Caki2 (cell line): ENCODE measurements at places on chromosomes 11 and 22.

DNA sequence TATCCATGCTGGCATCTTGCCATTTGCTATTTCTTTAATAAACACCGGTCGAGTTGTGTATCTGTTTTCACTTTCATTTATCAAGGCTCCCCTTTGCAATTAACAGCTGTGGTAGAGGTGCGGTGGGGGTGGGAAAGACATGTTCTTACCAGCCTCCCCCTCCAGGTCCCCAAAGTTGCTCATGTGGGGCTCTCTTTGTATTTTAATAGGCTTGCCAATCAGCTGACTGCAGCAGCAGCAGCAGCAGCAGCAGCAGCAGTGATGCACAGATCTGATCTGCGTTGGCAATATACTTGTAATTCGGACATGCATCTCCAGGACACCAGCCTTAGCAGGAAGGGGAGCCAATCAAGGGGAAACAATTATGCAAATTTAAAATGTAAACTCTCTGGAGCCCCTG lies 40.3 kb upstream of the E2F8 start:
- DNase-seq: no peak

- no peak for DNase-seq
Measured at GRCh38 chr22:46672731-46673130, 52.5 kb downstream of the GRAMD4 start.

DNA sequence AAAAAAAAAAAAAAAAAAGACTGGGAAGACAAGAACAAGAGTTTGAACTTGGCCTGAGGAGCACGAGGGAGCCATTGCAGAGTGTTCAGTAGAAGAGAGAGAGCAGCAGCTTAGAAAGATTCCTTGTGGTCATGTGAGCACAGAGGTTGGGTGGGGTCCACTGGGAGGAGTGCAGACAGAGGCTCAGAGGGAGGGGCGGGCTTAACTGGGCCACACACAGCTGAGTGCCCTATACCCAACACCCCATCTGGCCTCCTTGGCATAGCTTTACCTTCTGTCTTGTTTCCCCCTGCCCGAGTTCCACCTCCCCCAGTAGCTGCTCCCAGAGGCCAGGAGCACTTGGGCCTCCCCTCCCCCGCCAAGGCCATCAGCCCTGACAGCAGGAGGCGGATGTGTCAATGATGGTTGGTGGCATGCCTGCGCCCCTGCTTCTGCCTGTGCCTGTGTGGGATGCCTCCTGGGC lies 12.1 kb downstream of the C11orf86 start:
- DNase-seq: no peak

DNA sequence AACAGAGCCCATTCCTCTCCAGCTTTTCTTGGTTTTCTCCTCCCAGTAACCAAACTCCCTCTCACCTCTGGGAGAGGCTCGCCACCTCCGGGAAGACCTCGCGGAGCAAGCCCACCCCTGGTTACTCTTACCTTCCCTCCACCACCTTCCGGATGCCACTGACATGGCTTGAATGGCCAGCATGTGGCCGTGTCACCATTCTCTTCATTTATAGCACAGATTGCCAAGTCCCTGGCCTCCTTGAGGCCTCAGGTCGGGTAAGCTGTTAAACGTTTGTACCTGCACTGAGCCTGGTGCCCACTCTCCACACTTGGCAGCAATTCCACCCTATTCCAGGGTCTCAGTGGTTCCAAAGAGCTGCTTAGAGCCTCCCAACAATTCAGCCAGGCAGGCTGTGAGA lies 8.0 kb upstream of the FXYD2 start:
- no peak for DNase-seq

DNA sequence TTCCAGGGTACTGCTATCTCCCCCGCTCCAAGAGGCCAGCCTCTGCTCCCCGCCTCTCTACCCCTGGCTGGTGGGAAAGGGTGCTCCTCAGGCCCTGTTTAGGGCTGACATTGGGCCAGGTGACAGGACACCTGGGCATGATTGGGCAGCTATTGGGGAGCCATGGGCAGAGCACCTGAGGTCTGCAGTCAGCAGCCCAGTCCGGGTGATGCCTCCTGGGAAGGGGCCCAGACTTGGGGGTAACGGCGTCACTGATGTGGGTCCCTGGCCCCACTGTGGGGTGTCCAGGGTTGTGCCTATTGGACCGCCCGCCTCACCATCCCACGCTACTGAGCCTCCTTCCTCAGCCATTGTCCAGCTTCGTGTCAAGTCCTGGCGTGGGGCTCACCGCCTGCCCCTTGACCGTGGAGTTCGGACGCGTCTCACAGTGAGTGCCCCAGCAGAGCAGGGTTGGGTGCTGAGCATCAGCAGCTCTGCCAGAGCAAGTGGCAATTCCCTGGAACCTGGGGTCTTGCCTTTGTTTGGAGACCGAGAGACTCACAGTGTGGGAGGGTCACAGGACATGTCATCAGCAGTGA lies 2.8 kb upstream of the GATD1 start:
- no peak for DNase-seq

DNA sequence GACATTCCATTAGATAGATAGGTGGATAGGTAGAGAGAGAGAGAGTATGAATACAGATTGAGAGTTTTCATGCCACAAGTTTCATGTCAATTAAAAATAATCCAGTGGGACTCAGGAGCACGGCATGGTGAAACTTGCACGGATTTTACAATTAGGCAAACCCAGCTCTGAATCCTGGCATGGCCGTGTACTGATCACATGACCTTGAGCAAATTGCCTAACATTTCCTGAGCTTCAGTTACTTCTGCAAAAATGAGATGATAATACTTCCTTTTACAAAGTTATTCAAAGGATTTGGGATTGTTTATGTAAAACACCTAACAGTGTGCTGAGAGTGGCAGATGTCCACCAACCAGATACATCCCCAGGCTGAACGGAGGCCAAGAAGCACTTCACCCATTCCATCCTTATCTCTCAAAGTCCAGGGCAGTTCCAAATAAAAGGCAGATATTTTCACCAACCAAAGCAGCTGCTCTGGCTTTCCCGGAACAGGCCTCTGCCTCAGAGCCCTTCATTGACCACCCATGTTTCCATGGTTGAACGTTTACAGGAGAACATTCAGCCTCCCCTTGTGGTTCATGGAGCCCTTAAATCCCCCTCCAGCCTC lies 17.9 kb downstream of the APLNR start:
- DNase-seq: no peak

GRCh38 chr11:46397526-46397925 lies 6.0 kb upstream of the CHRM4 start:
- no peak for DNase-seq

GRCh38 chr11:128824191-128825049 lies 42.7 kb downstream of the KCNJ1 start:
- no peak for DNase-seq

GRCh38 chr22:19167106-19167869 lies 11.2 kb downstream of the SLC25A1 start:
- DNase-seq: no peak

- no peak for DNase-seq
Measured at GRCh38 chr22:36415415-36416168, 27.8 kb upstream of the MYH9 start.

DNA sequence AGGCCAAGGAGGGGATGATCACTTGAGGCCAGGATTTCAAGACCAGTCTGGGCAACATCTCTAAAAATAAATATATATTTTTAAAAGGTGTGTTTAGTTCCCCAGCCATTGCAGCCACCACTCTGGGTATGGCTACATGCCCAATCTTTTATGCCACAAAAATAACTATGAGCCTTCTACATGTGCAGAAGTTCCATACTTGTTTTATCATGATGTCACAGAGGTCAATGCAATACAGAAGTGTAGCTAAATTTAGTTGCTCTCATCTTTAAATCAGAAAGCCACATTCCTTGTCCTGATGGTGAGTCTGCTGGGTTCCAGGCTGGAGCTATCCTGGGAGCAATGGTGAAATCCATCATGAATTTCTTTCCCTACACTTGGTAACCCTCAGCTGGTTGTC lies 436.3 kb downstream of the DYNC2H1 start:
- no peak for DNase-seq

- no peak for DNase-seq
Measured at GRCh38 chr11:86575208-86575855, 97.1 kb downstream of the ME3 start.

- no peak for DNase-seq
Measured at GRCh38 chr11:125274309-125274708, 109.8 kb downstream of the PKNOX2 start.

- no peak for DNase-seq
Measured at GRCh38 chr11:3155216-3155615, 9.9 kb downstream of the OSBPL5 start.

- DNase-seq: no peak
Measured at GRCh38 chr11:117795638-117796455, 1.2 kb downstream of the DSCAML1 start.

DNA sequence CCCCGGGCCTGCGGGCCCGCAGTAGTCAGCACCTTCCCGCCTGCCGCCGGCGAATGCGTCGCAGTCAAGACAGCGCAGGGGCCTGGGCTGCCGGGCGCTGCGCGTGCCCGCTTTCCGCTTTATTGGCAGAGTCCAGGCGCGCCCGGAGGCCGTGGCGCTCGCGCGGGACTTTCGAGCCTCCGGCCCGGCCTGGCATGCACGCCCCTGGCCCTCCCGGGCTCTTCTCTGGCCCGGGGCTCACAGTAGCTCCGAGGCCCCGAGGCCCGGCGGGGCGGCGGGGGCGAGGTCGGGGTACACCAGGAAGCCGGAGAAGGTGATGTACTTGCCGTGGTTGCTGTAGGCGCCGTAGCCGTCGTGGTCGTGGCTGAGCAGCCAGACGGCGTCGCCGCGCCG lies 3.1 kb downstream of the FAM180B start:
- DNase-seq: no peak

GRCh38 chr22:28810821-28811491 lies 10.6 kb upstream of the XBP1 start:
- no peak for DNase-seq

DNA sequence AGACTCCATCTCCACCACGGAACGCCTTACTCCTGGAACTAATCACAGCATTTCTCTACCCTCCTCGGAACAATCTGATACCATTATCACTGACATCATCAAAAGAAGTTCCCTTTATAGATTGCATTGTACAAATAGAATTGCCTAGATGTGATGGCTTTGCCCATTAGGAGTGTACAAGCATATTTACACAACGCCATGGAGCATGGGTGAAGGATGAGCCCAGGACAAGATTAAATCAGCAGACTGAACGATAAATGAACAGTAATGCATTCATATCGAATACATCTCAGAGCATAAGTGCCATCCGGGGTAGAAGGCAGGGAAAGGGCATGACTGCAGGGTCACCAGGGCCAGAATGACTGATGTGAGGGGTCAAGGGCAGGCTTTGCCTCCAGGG lies 57.3 kb downstream of the KIRREL3 start:
- DNase-seq: no peak

- peak; percentile 18 for DNase-seq
Measured at GRCh38 chr22:46931414-46931813, 169.0 kb downstream of the TBC1D22A start.

GRCh38 chr22:30754971-30755758 lies 60.5 kb downstream of the OSBP2 start:
- DNase-seq: peak; percentile 60

DNA sequence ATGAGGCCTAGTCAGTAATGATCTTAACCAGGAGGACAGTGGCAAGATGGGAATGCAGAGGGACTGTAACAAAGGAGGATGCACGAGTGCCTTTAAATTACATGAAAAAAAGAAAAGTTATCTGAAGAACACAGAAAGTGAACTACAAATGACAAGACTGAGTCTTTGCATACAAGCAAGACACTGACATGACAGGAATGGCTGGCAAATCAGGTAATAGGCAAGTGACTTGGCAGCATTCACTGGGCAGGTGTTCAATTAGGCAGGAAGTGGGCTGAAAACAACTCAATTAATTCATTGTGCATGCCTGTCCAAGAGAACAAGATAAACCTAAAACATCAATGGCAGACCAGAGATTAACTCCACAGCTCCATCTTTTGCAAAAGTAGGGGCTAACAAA lies 24.0 kb downstream of the SMCO4 start:
- DNase-seq: no peak

DNA sequence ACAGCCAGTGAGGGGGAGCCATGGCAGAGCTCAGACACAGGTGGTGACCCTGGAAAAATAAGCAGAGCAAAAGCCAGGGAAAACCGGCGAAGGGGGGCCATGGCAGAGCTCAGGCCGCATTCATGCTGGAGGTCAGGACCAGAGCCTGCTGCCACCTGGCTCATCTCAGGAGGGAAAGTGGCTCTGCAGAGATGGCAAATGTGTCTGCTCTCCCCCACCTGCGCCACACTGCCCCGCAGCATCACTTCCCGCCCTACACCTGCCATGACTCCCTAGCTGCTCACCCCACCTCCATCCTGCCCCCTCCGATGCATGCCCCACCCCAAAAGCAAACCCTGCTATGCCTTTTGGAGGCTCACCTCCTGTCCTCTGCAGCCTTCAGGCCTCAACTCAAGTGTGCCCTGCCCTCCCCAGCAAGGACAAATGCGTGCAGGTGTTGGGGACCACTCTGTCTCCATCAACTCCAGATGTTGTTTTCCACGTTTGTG lies 123.2 kb upstream of the FGF3 start:
- DNase-seq: no peak

DNA sequence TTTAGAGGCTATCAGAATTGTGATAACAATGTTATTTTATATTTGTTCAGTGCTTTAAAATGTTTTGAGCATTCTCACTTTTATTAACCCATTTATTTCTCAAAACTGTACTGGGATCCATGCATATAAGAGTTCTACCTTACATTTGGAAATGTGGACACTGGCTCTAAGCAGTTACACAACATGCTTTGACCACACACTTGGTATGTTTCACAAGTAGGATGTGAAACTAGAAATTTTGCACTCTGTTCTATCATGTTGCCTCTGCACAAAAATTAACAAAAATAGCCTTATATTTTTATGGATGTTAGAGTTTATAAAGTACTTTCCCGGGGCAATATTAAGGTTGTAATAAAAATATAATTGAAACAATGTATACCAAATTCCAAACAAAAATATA lies 126.9 kb upstream of the CHORDC1 start:
- DNase-seq: no peak

GRCh38 chr11:43943372-43943930 lies 1.0 kb downstream of the C11orf96 start:
- DNase-seq: peak; percentile 26

- no peak for DNase-seq
Measured at GRCh38 chr11:44601471-44602370, 36.3 kb downstream of the CD82 start.

DNA sequence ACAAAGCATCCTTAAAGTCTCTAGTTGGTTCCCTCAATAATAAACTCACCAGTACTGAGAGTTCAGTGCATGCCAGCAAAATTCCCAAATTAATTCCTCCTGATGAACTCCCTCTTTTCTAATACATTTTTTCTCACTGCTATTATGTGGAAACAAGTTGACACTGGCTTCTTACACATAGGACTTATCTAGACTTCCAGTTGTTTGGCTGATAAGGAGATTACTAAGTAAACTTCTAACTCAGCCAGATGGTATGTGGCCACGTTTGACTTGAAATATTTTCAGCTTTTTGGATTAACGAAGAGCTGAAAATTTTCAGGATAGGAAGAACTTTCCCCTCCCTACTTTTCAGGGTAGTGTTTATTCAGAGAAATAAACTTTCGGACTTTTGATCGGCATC lies 1154.2 kb upstream of the TENM4 start:
- peak; percentile 4 for DNase-seq

DNA sequence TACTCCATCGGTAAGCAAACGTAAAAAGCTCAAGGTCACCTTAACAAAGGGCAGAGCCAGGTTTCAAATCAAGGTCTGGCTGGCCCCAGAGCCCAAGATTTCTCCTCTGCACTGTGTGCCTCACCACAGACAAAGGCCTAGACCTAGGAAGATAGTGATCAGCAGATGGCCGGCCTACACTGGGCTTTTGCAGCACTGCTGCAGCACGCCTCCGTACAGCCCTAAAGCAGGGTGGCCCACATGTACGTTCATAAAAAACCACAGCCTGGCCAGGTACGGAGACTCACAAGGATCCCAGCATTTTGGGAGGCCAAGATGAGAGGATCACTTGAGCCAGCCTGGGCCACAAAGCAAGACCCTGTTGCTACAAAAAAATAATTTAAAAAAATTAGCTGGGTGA lies 106.3 kb upstream of the PITPNB start:
- DNase-seq: no peak
